HT-29 (cell line): ENCODE measurements at places on chromosomes 1 and 21. TPM values are rescaled to one million over a fixed set of nuclear protein-coding genes. Genes with fewer than 3 reads are reported as not detected.

Gene PGLYRP3
- total RNA-seq: not detected in 2 replicates

Gene MARK1
- total RNA-seq: not detected in 2 replicates

Gene IFI16
- not detected in 2 replicates for total RNA-seq

Gene OR2L2
- total RNA-seq: not detected in 2 replicates

Gene C1orf53
- 4.1 and 12.8 TPM in 2 replicates for total RNA-seq

Gene LIPI
- not detected in 2 replicates for total RNA-seq

Gene DTL
- 19.0 and 24.8 TPM in 2 replicates for total RNA-seq

Gene CTPS1
- total RNA-seq: 30.6 and 40.1 TPM in 2 replicates
